ENCODE measurements at places on chromosomes 12 and 14.
A peak's percentile ranks its signal among the peaks of the same experiment; 100 is the strongest.

DNA sequence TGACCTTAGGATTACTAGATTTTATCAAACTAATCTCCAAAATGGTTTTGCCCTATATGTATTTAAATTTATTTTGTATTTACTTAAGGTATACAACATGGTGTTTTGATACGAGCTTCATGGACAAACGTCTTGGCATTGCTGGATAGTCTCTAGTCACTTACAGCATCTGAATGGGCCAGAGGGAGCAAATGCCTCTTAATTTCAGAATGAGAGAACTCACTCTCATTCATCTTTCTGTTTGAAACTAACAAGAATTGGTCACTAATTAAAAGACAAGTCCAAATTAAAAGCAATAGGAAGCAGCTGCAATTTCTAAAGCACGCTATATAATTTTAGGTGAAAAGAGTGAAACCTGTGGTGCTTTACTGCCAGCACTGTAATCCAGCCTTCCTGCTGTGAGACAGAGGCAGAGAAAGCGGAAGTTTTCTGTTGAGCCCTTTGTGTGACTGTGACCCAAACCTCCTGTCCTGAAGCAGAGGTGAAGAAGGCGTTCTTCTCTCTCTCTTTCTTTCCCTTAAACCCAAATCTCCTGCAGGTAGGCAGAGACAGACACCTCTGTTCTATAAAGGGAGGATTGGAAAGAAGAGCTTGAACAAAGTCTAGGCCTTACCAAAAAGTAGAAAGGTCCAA lies 184.6 kb upstream of the NAV3 start:
- no peak for DNase-seq
- no peaks in the 10 kb centered on the region for H3K4me1 ChIP-seq
- no peak overlapping the region for H3K4me3 ChIP-seq
- H3K36me3 ChIP-seq: no peaks in the 10 kb centered on the region

DNA sequence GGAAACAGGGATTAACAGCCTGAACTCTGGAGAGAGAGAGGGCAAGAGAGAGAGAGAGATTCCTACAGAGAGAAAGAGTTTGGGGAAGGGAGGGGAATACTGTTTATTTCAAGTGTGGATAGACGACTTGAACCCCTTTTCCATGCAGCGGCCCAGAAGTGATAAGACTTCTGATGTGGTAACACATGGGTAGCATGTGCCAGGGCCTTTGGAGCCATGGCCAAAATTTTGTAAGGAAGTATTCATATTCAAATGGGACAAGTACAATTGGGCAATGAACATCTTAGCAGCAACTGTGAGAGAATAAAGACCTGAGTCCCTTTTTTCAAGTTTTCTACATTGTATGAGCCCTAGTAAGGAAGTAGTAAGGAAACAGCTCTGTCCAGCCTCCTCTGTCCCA lies 42.4 kb upstream of the CCDC196 start:
- H3K4me1 ChIP-seq: no peaks in the 10 kb centered on the region
- H3K4me3 ChIP-seq: no peak overlapping the region
- H3K36me3 ChIP-seq: peaks cover 3% of the 10 kb centered on the region
- H3K27ac ChIP-seq: no peak overlapping the region

GRCh38 chr14:101520621-101521472 lies 40.4 kb upstream of the DIO3 start:
- no peaks in the 10 kb centered on the region for H3K4me1 ChIP-seq
- no peak overlapping the region for H3K27ac ChIP-seq
- no peak for DNase-seq

GRCh38 chr14:89603938-89604480 lies 187.0 kb upstream of the FOXN3 start:
- H3K27me3 ChIP-seq: no peaks in the 10 kb centered on the region
- peak overlapping the region; percentile 51 for H3K4me3 ChIP-seq
- H3K36me3 ChIP-seq: peaks cover 62% of the 10 kb centered on the region

GRCh38 chr12:42182394-42182793 lies 37.7 kb upstream of the GXYLT1 start:
- H3K36me3 ChIP-seq: peaks cover 22% of the 10 kb centered on the region
- no peak overlapping the region for H3K27ac ChIP-seq
- peaks cover 6% of the 10 kb centered on the region for H3K4me1 ChIP-seq
- no peak for DNase-seq
- no peak overlapping the region for H3K4me3 ChIP-seq

DNA sequence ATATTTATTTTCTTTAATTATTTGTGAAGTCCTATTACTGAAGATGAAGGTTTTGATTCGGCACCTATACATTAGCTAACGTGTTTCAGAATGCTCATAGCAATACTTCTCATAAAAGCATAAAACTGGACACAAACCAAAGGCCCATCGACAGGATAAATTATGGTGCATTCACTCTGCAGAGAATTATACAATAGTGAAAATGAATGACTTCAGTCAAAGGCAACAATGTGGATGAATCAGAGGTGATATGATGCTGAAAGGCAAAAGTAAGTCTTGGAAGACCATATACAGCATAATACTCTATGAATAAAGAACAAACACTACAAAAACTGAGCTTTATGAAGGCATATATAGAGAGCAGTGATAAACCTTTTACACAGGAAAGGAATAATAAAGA lies 156.6 kb upstream of the EGLN3 start:
- H3K4me1 ChIP-seq: peaks cover 1% of the 10 kb centered on the region
- H3K27me3 ChIP-seq: peaks cover 4% of the 10 kb centered on the region
- H3K36me3 ChIP-seq: no peaks in the 10 kb centered on the region
- no peak overlapping the region for H3K27ac ChIP-seq
- DNase-seq: no peak
- no peak overlapping the region for H3K4me3 ChIP-seq

- H3K4me1 ChIP-seq: peaks cover 87% of the 10 kb centered on the region
- H3K27ac ChIP-seq: peak overlapping the region; percentile 93
- H3K36me3 ChIP-seq: peaks cover 51% of the 10 kb centered on the region
Measured at GRCh38 chr12:46219132-46219876, 49.5 kb downstream of the SLC38A1 start.

GRCh38 chr12:10400829-10401228 lies 8.7 kb downstream of the KLRC4 start:
- peaks cover 47% of the 10 kb centered on the region for H3K4me1 ChIP-seq
- H3K27me3 ChIP-seq: no peaks in the 10 kb centered on the region
- H3K36me3 ChIP-seq: peaks cover 23% of the 10 kb centered on the region
- no peak for DNase-seq
- H3K4me3 ChIP-seq: peak overlapping the region; percentile 76
- H3K27ac ChIP-seq: peak overlapping the region; percentile 67

GRCh38 chr12:84696281-84696680 lies 216.3 kb downstream of the SLC6A15 start:
- no peaks in the 10 kb centered on the region for H3K27me3 ChIP-seq
- no peaks in the 10 kb centered on the region for H3K36me3 ChIP-seq
- no peak overlapping the region for H3K4me3 ChIP-seq
- no peaks in the 10 kb centered on the region for H3K4me1 ChIP-seq

DNA sequence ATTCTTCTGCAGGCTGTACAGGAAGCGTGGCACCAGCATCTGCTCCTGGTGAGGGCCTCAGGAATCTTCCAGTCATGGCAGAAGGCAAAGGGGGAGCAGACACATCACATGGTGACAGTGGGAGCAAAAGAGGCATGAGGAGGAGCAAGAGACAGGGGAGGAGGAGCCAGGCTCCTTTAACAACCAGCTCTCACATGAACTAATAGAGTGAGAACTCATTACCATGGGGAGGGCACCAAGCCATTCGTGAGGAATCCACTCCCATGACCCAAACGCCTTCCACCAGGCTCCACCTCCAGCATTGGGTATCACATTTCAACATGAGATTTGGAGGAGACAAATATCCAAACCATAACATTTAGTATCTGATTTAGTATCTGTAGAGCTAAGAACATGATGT lies 14.7 kb upstream of the TRIM9 start:
- no peaks in the 10 kb centered on the region for H3K4me1 ChIP-seq
- H3K27ac ChIP-seq: no peak overlapping the region
- H3K4me3 ChIP-seq: no peak overlapping the region
- DNase-seq: no peak

- no peak overlapping the region for H3K4me3 ChIP-seq
- H3K4me1 ChIP-seq: no peaks in the 10 kb centered on the region
- no peak for DNase-seq
- H3K27ac ChIP-seq: no peak overlapping the region
Measured at GRCh38 chr14:71206123-71206522, 298.9 kb downstream of the PCNX1 start.

GRCh38 chr12:55226523-55226922 lies 5.7 kb downstream of the OR10A7 start:
- DNase-seq: no peak
- no peaks in the 10 kb centered on the region for H3K36me3 ChIP-seq
- no peak overlapping the region for H3K4me3 ChIP-seq
- H3K4me1 ChIP-seq: no peaks in the 10 kb centered on the region

GRCh38 chr12:21183721-21184275 lies 52.8 kb downstream of the SLCO1B1 start:
- H3K4me3 ChIP-seq: no peak overlapping the region
- H3K4me1 ChIP-seq: no peaks in the 10 kb centered on the region
- no peak for DNase-seq
- H3K27ac ChIP-seq: no peak overlapping the region

- DNase-seq: no peak
- H3K27ac ChIP-seq: no peak overlapping the region
- H3K27me3 ChIP-seq: peaks cover 2% of the 10 kb centered on the region
- H3K36me3 ChIP-seq: no peaks in the 10 kb centered on the region
- no peak overlapping the region for H3K4me3 ChIP-seq
- H3K4me1 ChIP-seq: no peaks in the 10 kb centered on the region
Measured at GRCh38 chr14:32702562-32702961, 236.1 kb upstream of the NPAS3 start.

DNA sequence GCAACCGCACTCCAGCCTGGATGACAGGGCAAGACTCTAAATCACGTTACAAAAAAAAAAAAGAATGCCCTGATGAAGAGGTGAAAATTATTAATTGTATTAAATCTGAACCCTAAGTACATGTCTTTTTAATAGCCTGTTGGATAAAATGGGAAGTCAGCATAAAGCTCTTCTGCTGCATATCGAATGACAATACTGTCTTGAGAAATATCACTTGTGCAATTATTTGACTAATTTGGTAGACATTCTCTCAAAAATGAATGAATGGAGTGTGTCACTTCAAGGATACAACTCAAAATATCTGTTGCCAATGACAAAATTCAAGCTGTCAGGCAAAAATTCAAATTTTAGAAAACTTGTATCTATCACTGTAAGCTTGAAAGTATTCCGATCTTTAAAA lies 38.9 kb downstream of the DNAI7 start:
- H3K36me3 ChIP-seq: peaks cover 1% of the 10 kb centered on the region
- H3K27ac ChIP-seq: no peak overlapping the region
- DNase-seq: no peak
- peaks cover 5% of the 10 kb centered on the region for H3K4me1 ChIP-seq

DNA sequence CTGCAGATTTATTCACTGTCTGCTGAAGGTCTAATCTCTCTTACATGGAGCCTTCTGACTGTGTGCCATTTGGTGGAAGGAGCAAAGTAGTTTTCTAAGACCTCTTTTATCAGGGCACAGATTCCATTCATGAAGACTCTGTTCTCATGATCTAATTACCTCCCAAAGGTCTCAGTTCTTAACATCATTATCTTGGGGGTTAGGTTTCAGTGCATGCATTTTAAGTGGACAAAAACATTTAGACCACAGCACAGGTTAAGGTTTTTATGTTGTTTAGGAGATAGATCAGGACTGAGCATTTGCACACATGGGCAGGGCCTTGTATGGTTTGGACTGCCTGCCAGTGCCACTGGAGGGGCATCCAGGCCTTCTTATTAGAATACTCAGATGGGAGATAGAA lies 746.1 kb downstream of the C12orf50 start:
- DNase-seq: no peak
- no peak overlapping the region for H3K4me3 ChIP-seq
- H3K27me3 ChIP-seq: no peaks in the 10 kb centered on the region
- no peak overlapping the region for H3K27ac ChIP-seq
- no peaks in the 10 kb centered on the region for H3K4me1 ChIP-seq

GRCh38 chr12:2160043-2160442 lies 107.3 kb downstream of the CACNA1C start:
- peaks cover 4% of the 10 kb centered on the region for H3K27me3 ChIP-seq
- no peak overlapping the region for H3K27ac ChIP-seq
- H3K36me3 ChIP-seq: no peaks in the 10 kb centered on the region
- no peak overlapping the region for H3K4me3 ChIP-seq

- no peaks in the 10 kb centered on the region for H3K4me1 ChIP-seq
- DNase-seq: no peak
- no peak overlapping the region for H3K27ac ChIP-seq
- no peak overlapping the region for H3K4me3 ChIP-seq
- peaks cover 1% of the 10 kb centered on the region for H3K27me3 ChIP-seq
- no peaks in the 10 kb centered on the region for H3K36me3 ChIP-seq
Measured at GRCh38 chr12:125395583-125396215, 330.5 kb downstream of the AACS start.

DNA sequence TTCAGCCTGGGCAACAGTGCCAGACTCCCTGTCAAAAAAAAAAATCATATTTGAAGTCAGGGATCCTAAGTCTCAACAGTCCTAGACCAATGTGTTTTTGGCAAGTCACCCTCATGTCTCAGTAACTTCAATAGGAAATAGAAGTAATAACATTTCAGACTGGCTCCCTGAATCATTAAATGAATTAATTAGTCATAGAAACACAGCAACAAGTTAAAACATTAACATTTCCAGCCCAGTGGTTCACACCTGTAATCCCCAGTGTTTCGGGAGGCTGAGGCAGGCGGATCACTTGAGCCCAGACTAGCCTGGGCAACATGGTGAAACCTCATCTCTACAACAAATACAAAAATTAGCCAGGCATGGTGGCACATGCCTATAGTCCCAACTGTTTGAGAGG lies 125.2 kb downstream of the GTF2A1 start:
- DNase-seq: no peak
- H3K27ac ChIP-seq: no peak overlapping the region
- no peaks in the 10 kb centered on the region for H3K4me1 ChIP-seq
- no peaks in the 10 kb centered on the region for H3K27me3 ChIP-seq
- H3K4me3 ChIP-seq: no peak overlapping the region

DNA sequence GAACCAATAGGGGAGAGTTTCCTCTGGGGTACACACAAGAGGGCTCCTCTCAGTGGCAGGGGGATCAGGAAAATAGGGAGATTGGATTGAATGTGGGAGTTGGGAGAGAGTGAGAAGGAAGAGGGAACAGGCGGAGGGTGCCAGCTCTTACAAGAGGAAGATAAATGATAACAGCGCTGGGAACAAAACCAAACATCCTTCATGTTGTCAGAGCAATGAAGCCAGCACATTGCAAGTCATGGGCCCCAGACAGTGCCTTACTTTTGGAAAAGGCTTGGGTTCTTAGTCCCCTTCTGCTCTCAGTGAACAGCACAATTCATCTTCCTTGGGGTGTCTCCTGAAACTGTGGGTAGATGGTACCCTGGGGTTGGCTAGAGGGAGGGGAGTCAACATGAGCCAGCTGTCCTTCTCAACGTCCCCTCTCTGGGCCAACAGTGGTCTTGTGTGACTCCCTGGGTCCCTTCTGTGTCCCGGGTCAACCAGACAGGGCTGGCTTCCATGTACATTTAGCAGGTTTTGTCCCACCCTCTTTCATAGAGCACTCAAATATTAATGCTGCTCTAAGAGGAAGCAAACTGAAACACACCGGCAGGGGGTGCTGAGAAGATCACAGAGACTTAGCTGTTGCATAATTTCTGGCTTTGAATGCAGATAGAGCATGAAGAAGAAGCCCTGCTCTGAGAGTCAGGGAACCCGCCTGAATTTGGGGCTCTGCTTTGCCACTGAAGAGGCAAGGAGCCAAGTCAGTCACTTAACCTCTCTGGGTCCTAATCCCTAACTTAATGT lies 138.5 kb downstream of the ESRRB start:
- no peak overlapping the region for H3K4me3 ChIP-seq
- H3K4me1 ChIP-seq: no peaks in the 10 kb centered on the region
- H3K36me3 ChIP-seq: no peaks in the 10 kb centered on the region
- peaks cover 13% of the 10 kb centered on the region for H3K27me3 ChIP-seq

Data from activated naive CD8-positive, alpha-beta T cell treated with anti-CD3 and anti-CD28 coated beads, Interleukin-2, amount 10 ng/mL, durations not matched to agents 7 days and 5 days (primary cell).